ENCODE measurements at places on chromosomes 3 and 15.

DNA sequence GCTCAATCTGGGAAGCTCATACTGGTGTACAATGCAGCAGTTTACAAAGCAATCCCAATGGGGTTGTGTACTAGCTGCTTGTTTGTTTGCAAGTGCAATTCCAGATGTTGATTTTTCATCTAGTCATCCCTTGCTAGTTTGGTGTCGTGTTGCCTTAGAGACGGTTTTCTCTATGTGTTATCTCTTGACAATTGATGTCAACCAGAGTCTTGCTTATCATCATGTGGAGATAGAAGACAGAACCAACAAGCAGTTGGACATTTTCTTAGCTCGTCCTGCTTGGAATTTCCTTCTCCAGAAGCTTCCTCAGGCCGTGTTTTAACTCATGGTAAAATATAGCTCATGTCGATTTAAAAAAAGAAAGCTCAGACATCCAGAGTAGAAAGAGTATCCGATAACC, 262.0 kb upstream of the KCNH8 start:
- no peak for DNase-seq

- no peak for DNase-seq
These were observed 580.1 kb downstream of the ROBO2 start for GRCh38 chr3:77620009-77620408.

DNA sequence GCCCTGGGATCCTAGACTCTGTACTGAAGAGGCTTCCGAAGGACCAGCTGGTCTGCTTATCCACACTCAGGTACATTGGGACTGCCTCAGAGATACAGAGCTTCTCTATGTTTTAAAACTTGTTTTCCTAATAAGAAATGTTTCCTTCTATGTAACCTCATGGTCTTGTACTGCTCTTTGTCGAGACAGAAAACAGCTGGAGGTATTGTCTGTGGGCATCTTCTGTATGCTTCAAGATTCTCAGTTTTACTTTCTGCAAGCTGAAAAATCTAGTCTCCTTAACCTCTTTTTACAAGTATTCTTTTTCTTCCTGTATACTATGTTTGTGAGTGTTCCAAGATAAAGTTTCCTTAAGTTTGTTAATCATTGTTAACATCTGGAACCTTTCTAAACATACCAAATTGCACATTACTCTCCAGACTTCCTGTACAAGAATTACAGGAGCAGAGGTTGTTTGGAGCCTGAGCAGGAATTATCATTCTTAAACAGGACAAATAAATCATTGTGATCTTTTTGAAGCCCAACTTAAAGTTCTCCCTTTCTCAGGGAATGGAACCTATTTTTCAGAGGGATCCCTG, 358.3 kb upstream of the CFAP20DC start:
- DNase-seq = no peak

- no peak for DNase-seq
These were observed 97.9 kb downstream of the NAALADL2 start for GRCh38 chr3:174957081-174957480.

DNA sequence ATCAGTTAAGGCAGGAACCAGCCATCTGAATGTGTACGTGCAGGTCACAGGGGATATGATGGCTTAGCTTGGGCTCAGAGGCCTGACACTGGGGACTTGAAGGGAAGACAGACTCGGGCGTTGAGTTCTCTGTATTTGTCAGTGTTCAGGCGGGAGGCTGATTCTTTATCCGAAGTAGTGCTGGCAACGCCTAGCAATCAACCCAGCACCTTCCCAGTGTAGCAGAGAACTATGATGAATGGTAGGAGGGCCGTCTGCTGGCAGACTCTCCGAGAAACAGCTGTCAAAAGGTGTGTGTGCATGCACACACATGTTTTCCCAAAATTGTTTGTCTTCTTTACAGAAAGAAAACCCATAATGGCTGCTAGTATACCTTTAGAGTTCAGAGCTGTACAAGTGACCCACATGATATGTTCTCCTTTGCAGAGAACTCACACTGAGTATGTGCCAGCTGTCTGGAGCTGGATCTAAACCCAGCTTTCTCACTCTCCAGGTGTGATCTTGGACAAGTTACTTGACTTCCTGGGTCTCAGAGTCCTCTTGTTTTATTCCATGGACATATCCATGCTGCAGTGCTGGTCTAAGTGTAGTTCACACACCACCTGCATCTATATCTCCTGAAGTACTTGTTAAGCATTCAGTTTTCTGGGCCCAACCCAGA, 74.5 kb upstream of the LARS2 start:
- no peak for DNase-seq

GRCh38 chr3:163671201-163671600, 1407.1 kb downstream of the SI start:
- DNase-seq = no peak

DNA sequence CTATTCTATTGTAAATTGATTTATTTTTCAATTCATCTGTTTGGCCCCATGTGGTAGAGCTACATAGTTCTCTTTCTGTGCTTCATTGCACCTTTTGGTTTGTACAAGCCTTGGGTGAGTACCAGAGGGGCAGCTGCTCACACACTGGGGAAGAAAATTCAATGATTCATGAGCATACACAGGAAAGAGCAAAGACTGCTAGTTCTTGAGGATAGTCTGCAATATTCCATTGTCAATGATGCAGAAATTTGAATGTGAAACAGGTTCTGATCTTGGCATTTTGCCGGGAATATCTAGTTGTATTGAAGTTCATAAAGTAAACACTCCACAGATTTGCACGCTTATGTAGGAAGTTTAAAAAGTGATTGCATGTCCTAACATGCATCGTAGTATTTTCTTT, 304.6 kb downstream of the NAALADL2 start:
- no peak for DNase-seq

DNA sequence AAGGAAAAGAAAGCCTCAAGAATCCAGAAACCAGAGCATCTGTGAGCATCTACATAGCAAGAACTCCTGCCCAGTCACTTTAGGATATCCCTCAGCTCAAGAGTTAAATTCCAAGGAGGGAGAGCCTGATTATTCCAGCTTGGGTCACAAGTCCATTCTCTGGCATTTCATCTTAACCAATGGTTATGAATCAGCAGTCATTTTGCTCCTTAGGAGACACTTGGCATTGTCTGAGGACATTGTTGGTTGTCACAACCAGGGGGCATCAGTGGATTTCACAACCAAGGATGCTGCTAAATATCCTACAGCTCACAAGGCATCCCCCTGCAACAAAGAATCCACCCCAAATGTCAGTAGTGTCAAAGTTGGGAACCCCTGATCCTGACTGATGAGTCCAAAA, 51.0 kb upstream of the LMCD1 start:
- DNase-seq = no peak

GRCh38 chr3:174863488-174863887, 4.4 kb downstream of the NAALADL2 start:
- no peak for DNase-seq

DNA sequence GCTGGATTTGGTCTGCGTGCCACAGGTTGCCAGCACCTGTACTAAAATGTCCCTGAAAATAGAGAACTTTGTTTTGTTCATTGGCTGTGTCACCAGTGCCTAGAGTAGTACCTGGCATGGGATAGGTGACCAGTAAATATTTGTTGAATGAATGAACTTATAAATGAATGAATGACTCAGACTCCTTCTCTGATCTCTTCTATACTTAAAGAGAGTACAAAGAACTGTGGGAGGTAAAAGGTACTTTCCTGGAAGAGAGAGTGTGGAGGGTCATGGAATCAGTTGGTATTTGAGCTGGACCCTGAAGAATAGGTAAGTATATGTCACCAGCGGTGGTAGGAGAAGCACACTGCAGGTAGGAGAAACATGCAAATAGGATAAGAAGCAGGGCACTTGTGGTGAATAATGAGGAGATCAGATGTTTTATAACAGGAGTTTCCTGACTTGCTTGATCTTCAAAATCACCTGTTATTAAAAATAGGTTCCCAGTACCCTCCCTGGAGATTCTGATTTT, 149.4 kb downstream of the LPP start:
- no peak for DNase-seq

DNA sequence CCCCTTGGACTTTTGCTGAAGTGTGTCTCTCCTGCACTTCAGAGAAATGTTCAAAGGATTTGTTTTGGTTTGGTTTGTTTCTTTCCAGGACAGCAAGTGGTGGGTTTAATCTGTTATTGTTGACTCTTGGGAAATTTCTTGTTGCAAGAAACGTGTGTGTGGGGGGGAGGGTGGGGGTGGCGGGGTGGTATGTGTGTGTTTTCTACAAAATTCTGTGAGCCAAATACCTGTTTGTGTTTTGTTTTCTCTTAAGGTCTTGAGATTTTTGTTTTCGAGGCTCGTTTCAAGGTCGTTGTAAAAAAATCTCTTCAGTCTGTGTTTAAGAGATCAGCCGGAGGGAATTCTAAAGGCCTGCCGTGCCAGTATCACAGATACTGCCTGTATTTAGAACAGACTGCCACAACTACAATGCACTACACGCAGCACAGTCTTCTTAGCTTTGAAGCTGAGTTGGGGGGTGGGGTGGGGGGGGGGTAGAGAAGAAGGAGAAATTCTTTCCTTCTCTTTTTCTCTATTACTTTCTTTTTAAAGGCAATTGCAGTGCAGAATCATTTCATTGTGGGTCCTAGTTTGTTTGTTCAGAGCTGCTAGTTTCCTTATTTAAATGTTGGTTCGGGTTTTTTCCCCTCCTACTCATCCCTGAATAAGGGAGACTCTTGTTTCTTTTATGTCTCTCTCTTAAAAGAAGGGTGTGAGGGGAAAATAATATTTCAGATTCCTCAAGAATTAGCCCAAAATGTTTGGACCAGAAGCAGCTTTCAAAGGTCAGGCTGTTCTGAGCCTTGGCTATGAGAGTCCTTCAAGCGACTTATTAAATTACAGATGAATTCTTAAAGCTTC, 1.4 kb upstream of the BCL6 start:
- no peak for DNase-seq

DNA sequence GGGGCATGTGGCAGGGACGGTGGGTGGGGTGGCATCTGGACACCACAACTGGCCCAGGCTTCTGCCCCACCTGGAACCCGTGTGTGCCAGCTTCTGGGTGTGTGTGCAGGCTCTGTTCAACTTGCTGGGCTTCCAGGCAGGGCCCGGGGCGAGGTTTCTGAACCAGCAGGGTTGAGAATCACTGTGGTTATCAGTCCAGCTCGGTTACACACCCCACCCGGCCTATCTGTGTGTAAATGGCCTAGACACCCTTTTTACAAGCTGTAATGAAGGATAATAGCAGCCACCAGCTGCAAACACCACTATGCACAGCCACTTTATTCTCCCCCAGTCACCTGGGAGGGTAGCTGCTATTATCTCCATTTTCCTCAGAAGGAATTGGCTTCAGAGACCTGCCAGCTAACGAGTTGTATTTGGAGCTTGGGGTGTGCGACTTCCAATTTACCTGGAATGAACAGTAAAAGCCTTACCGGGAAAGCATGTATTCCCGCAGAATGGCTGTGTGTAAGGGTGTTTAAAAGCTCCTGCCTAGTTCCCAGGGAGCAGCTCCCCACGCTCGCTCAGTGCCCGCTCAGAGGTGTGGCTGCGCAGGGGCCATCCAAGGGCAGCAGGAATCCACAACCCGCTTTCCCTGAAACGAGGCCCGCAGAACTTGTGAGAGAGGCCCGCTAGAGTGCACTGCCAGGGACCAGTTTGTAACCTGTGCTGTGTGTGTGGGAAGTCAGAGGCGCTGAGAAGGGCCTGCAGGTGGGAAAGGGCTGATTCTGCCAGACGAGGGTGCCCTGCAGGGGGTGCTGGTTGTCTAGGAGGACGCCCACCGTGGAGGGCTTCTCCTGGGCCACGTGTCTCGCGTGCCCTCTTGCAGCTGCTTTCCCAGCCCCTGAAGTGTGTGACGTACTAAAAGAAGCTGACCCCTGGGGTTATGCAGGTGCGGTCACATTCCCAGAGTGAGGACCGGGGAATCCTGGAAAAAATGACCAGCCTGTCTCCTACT, 83.5 kb downstream of the C3orf70 start:
- DNase-seq = no peak

- peak; percentile 79 for DNase-seq
These were observed 263.8 kb downstream of the FEZF2 start for GRCh38 chr3:62109534-62109933.

DNA sequence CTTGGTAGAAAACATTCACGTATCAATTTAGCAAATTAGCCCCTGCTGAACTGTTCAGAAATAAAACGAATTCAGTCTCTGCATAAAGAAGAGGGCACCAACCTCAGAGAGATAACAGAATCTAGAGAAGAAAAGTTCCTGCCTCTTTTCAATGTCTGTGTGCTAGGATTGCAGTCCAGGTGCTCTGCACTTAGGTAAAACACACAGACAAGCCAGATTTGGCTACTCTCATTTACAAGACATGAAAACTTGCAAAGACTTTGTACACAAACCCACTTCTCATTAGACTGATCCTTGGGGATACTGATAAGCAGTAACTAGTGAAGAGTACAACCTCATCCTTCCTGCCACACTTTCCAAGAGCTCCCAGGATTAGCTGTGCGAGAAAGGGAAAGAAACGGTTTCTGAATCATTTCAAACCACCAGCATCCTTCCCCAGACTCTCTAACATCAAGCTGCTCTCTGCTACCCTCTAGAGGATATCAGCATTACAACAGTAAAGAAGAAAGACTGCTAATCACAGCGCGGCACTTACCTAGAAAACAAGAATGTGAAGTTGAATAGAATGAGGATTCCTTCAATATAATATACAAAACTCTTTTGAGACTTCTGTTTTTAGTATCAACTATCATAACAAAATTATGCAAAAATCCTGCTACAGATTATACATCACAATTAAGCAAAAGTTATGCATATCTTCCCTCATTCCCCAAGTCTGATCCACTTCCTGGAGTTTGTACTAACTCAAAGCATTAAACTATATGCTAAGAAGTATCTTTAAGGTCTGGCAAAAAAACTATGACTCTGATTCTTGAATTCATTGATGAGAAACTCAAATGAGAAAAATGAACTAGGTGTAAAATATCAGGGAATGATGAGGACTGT, 306.4 kb downstream of the MAGI1 start:
- DNase-seq = no peak

- DNase-seq = no peak
These were observed 130.8 kb downstream of the UNC13C start for GRCh38 chr15:54109014-54109413.
